Stimulated activated CD4-positive, alpha-beta T cell treated with anti-CD3 and anti-CD28 coated beads, Interleukin-15, amount 100 ng/mL, for 24 hours (primary cell): ENCODE measurements at places on chromosomes 12 and 14.

DNA sequence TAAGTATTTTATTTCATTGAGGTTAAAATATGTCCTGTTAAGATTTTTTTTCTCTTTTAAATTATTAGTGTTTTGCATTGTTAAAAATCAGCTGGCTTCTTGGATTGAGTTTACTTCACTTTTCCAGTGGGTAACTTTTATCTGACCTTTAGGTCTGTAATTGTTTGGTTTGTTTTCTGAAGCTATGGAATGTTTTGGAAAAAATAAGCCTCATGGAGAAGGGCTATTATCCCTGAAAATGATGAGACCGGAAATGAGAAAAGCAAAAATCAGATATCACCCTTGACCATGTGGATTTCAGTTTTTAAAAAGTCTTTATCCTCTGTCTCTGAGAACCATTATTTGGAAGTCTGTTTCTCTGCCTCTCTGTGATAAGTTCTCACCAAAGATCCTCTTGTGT, 180.9 kb downstream of the RAD51B start:
- DNase-seq, result no peak

GRCh38 chr12:89244536-89244935, 107.8 kb downstream of the DUSP6 start:
- DNase-seq, result no peak

DNA sequence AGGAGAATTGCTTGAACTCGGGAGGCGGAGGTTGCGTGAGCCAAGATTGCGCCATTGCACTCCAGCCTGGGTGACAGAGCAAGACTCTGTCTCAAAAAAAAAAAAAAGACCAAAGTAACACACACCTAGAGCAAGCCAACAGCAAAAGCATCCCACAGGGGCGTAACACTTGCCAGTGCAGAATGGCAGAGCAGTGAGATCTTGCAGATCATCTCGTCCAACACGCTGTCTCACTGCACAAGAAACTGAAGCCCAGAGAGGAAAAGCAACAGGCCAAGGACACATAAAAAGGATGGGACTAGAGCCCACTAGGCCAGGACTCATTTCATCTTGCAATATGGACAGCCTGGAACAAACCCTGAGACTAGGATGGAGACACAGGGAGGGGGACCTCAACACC, 12.7 kb upstream of the KRT78 start:
- DNase-seq, result no peak

DNA sequence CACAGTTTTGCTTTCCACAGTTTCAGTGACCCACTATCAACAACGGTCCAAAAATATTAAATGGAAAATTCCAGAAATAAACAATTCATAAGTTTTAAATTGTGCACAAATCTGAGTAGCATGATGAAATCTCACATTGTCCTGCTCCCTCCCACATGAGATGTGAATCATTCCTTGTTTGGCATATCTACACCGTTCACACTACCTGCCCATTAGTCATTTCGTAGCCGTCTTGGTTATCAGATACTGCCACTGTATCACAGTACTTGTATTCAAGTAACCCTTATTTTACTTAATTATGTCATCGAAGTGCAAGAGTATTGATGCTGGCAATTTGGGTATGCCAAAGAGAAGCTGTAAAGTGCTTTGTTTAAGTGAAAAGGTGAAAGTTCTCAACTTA, 145.3 kb downstream of the SLC5A8 start:
- no peak for DNase-seq

- DNase-seq, result no peak
These were observed 301.1 kb upstream of the NPAS3 start for GRCh38 chr14:32637582-32637981.

DNA sequence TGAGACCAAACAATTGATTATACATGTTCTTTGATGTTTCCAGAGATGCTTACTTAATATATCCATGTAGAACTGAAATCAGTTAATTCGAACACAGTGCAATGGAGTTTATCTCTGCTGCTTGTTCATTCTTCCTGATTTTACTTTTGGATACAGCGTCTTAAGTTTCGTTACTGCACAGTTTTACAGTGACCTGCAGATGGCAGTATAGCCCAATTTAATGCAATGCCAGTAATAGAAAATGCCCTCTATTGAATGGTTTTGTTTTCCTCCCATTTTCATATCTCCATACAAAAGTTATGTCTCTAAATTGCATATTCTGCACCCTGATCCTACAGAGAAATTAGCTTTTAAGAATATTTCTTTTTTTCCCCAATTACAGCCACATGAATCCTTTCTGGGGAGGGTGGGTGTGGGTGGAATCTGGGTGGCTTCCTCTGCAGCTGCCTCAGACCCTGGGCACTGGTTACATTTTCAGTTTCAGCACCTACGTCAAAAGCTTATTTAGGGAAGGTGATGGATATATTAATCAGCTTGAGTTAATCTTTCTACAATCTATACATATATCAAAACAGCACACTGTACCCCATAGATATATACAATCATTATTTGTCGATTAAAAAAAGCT, 101.1 kb upstream of the DCD start:
- peak; percentile 30 for DNase-seq

- DNase-seq, result no peak
These were observed 120.7 kb upstream of the C14orf180 start for GRCh38 chr14:104458845-104459244.

DNA sequence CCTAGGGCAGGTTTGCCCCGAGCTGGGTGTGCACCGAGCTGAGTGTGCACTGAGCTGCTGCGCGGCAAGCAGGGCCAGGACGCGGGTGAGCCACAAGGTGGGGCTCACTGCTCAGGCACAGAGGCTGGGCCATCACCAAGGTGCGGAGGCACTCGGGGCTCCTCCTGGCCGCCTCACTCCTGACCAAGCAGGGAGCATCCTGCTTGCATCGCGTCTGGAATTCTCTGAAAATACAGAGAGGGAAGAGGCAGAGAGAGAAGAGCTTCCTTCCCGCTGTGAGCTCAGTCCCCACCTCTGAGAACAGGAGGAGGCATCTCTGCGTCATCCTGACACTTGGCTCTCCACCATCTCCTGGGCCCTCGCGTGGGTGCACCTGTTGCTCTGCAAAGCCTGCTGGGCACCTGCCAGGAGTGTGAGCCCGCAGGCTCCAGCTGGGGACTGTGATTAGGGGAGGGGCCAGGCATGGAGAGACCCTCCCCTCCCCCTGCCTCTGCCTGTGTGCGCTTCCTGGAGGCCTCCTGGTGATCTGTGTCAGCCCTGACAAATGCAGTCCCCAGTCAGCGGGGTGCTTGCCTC, 116.3 kb downstream of the GLT1D1 start:
- peak; percentile 46 for DNase-seq

DNA sequence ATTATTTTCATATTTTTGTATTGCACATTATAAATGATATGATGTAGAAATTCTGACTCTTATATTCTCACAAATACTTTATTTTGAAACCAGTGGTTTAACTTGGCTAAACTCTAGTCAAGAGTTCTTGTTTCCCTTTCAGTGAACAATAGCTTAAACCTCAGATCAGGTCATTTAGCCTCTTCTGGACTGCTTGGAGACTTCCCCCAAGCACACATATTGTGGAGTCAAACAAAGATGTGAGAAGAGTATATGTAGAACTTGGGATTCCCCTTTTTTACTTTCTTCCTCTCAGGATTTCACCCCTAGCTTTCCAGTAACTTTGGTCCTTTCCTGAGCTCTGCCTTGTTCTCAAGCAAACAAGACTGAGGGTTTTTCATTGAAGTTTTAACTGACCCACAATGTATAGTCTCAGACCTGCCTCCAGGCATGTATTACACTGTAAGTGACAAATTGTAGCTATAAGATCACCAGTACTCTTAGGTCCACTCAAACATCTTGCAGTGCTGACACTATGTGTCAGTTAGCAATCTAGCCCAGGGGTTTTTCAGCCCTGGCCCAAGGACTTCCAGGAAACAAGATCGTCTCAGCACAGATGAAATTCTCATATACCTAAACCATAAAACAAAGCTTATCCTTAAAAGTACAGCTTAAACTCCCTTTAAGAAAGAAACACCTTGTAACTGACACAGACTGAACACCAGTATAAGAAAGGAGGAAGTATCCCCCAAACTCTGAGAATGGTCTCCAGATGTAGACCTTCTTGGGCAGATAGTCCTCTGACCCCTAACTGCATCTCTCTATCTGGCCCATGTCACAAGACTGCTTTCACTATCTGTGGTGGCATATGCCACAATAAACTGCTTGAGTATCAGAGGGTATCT, 98.6 kb downstream of the SLC6A15 start:
- DNase-seq, result no peak

DNA sequence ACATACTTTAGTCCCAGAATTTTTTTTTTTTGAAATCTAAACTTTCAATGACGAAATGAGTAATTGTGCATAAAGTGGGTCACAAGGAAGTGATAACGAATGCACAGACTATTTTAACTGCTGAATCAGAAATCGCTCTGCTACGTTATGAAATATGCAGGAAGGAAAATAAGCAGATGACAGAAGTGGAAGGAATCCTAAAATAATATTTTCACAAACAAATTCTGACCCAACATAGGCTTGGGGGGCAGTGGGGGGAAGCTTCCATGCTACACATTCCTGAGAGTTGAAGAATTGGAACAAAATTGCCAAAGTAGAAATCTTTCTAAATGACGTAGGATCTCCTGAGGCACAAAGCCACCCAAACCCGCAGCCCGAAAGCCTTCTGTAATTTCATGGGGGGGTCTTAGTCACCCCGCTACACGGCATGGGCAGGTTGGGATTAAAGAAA, 89.6 kb downstream of the ARF6 start:
- peak; percentile 39 for DNase-seq

DNA sequence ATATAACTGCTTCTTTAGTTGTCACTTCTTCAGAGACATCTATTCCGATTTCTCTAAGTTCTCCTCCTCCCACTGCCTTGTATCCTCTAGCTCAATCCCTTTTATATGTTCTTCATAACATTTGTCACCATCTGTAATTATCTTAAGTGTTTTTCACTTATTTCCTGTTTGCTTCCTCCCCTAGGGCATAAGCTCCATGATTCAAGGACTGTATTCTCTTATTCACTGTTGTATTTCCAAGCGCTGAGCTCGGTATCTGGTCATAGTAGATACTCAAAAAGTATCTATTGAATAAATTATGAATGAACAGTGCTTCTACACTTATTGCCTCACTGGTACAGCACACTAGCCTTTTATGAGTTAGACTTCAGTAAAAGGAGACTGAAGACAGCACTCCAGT, 109.0 kb upstream of the TMPO start:
- DNase-seq, result no peak

DNA sequence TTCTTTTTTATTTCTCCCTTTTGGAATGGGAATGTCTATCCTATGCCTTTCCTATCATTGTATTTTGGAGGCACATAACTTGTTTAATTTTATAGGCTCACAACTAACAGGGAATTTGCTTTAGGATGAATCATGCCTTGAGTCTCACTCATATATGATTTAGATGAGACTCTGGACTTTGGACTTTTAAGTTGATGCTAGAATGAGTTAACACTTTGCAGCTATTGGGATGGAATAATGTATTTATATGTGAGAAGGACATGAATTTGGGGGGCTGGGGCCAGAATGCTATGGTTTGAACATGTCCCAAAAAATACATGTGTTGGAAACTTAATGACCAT, 365.3 kb downstream of the ZFP36L1 start:
- DNase-seq, result no peak

DNA sequence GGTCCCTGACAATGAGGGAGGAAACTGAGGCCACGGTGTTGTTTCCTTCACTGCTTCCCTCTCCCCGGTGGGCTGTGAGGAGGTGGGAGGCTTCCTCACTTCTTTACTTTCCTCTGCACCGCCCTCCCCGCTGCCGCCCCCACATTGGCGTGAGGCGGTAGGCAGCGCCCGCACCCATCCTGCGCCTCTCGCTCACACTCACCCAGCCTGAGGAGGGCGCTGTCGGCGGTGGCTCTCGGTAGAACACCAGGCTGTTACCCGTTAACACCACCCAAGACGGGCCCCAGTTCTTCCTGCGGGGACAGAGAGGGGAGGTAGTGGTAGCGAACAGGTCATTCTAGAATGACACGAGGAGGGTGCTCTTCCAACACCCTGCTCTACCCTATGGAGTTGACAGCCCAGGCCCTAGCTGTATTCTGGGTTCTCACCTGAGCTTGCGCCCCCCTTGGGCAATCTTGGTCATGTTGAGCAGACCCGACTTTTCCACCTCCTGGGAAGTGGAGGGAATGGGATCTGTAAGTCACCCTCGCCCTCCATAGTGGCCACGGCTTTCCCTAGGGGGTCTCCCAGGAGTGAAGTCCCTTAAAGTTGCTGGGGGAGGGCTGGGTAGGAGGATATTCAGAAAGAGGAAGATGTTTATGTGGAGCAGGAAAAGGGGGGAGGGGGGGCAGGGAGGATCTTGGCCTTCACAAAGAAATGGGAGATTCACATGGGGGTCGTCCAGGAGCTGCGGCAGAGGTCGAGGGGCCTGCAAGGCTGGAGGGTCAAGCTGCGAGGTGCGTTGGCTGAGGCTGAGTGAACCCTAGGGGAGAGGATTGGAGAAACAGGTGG, 3.3 kb downstream of the ARHGAP9 start:
- DNase-seq, result peak; percentile 87

DNA sequence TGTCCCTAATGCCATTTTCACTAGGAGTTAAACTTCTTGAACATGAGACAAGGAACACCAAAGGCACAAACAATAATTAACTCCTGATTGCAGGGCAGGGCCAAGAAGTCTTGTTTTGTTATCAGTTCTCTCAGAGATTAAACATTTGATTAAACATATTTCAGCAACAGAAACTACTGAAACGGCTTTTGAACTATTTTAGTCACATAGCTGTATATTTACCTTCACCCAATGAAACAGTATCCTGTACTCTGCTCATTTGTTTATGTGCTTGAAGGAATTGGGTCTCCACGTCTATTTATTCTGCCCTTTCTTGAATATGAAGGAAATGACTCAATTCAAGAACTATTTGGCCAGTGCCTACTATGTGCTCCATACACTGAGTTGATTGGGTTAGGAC, 51.3 kb upstream of the PTCSC3 start:
- no peak for DNase-seq
